Kidney glomerular epithelial cell (primary cell): ENCODE measurements at places on chromosomes 6 and 20.

- DNase-seq, result no peak
Observed at GRCh38 chr20:46826343-46826984, 68.2 kb upstream of the EYA2 start.

GRCh38 chr6:133040803-133041419, 200.2 kb upstream of the EYA4 start:
- no peak for DNase-seq

GRCh38 chr6:112579601-112580000, 232.5 kb downstream of the RFPL4B start:
- no peak for DNase-seq

DNA sequence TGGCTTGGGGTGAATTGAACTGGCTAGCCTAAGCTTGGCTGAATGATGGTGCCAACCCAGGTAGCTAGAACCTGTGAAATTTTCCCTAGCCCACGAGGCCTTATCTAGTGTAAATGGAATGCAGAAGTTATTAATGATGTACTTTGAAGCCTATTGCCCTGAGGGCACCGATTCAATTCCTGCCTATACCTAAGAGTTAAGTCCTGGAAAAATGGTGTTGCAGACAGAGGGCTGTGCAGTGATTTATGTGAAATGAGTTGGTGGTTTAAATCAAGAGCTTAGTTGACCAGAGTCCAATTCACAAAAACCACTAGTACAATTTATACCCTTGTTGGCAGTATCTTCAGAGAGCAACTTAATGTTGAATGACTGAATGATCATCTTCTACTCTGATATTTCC, 373.8 kb upstream of the JAG1 start:
- DNase-seq, result no peak

GRCh38 chr20:50540620-50541605, 30.7 kb downstream of the PTPN1 start:
- peak; percentile 98 for DNase-seq

DNA sequence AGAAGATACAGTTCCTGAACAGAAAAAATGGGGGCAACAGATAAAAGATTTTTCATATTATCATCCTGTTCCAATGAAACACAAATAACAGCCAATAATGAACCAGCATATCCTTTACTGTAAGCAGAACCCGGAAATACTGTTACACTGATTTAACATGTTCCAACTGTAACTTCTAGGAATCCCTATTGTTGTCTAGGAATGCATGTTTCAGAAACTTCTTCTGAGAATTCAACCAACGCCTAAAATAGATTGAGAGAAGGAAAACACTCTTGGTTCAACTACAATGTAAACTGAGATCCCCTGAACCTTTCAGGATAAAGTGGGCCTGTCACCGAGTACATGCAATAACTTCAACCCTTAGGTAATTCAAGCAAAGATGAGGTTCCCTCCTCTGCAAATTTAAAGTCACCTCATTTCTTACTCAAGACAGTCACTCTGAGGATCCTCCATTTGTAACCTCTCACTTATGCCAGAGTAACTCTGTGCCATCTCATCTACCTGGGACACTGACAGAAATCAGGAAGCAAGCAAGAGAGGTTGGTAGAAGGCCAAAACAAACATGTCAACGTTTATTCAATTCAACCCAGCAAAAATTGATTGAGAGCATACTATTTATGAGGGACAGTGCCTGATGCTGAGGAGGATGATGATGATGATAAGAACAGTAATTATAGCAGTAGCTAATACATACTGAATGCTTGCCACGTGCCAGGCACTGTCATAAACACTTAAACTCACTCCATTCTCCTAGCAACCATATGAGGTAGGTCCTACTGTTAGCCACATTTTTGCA, 14.1 kb downstream of the UBE3D start:
- DNase-seq, result no peak

DNA sequence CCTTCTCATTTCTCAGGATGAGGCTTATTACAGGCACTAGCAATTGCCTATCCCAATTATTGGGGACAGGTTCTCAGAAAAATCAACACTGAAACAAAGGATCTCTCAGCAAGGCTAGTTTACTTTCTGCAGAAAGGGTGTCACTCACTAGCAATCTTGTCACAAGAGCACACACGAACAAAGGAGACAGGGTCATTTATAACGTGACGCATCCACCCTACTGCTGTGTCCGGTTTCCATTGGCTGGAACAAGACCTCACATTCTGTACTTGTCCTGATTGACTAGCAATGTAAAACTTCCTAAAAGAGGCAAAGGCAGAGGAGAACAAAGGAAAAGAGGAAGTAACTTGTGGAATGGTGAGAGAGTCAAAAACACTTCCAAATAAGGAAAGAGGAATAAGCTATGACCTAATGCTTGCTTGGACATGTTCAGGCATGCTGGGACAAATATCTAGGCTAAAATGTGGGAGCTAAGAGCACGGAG, 160.2 kb upstream of the STXBP5 start:
- no peak for DNase-seq

GRCh38 chr20:57425150-57426013, 34.2 kb downstream of the RBM38 start:
- DNase-seq, result peak; percentile 39

DNA sequence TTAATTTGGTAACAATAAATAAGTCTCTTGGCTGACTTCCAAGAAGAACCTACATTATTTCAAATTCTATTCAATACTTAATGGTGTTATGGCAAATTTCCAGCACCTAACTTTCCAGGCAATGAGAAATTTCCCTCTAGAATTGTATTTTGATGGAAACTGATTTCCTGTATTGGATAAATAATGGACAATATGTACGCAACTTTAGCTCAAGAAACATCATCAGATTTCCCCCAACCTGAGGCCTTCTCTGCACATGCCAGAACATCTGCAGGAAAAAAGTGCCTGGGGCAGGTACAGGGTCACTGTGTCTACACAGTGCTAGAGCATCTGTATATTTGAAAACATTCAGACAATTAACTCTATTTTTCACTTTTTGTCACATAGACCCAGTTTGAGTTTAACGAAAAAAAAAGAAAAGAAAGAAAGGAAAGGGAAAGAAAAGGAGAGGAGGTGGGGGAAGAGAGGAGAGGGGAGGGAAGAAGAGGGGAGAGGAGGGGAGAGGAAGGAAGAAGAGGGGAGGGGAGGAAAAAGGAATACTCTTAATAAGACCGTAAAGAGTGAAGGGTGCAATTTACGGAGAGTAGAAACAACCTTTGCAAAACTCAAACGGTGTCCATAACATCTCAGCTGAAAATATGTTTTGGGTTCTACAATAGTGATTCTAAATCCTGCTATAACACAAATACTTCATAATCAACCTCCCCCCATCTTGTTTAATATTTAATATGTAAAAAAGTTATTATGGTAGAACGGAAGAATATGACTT, 130.0 kb downstream of the TSHZ2 start:
- no peak for DNase-seq

DNA sequence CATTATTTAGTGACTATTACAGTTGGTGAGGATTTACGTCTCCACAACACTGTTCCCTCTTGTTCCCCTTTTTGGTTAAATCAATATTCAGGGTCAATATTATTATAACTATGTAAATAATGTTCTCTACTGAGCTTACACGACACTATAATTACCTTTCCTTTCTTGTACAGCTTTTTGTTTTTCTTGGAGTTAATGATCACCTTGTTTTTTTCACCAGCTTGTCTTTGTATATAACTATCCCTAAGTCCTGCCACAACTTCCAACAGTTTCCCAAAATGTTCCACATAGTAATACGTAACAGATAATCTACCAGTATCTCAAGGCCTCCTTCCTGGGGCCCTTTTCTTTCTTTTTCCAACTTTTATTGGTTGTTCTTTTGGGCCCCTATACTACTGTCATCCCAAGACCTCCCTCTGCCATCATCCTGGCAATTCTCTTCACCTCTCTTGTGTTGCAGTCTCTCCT, 142.0 kb upstream of the SOX4 start:
- no peak for DNase-seq

- no peak for DNase-seq
Observed at GRCh38 chr6:45808917-45809316, 206.7 kb downstream of the CLIC5 start.

GRCh38 chr20:47318586-47319516, 37.6 kb downstream of the ZMYND8 start:
- peak; percentile 49 for DNase-seq

- no peak for DNase-seq
Observed at GRCh38 chr20:20492521-20493332, 124.8 kb downstream of the INSM1 start.

DNA sequence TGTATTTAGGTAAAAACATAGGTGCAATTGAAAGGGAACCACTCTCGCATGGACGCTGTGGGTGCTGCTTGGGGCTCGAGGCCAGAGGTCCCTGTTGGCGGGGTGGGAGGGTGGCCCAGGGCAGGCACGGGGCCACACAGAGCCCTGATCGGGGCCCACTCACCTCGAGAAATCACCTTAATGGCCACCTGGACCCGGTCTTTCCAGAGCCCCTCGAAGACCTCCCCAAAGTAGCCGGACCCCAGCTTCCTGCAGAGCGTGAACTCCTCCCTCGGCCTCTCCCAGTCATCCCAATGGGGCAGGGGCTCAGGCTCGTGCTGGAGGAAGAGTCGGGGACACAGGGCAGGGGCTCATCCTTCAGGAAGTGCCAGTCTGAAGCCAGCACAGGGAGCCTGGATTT, 3.8 kb downstream of the PTK6 start:
- no peak for DNase-seq

- DNase-seq, result no peak
Observed at GRCh38 chr20:63878899-63879663, 14.0 kb downstream of the TPD52L2 start.

- no peak for DNase-seq
Observed at GRCh38 chr6:21180155-21180554, 413.4 kb upstream of the SOX4 start.

GRCh38 chr6:6643398-6643797, 54.9 kb downstream of the LY86 start:
- DNase-seq, result no peak

DNA sequence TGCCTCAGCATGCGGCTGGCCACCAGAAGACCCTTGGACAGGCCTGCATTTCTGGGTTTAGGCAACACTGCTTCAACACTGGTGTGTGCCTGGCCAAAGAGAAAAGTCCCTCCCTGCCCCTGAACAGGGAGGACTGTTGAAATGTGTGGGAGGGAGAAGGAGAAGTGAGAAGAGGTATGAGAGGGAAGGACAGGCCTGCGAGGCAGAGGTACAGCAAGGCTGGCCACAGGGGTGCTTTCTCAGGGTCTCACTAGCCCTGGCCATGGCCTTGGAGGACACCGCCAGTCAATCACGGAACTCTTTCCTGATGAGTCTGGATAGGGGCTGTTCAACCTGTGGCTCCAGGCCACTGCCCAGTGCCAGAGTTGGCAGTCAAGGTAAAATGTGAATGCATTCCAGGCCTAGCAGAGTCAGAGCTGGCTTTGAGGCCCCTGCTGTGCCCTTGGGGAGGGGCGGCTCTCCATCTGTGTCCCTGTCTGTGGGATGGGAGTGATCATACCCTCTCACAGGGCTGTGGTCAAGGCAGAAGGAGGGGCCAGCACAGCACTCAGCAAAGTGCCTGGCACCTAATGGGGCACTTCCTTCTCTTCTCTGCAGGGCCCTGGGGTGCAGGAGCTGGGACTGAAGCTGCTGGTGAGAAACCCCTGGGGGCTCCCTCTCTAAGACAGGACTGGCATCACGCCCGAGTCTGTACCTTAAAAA, 43.2 kb upstream of the CDH22 start:
- DNase-seq, result no peak

DNA sequence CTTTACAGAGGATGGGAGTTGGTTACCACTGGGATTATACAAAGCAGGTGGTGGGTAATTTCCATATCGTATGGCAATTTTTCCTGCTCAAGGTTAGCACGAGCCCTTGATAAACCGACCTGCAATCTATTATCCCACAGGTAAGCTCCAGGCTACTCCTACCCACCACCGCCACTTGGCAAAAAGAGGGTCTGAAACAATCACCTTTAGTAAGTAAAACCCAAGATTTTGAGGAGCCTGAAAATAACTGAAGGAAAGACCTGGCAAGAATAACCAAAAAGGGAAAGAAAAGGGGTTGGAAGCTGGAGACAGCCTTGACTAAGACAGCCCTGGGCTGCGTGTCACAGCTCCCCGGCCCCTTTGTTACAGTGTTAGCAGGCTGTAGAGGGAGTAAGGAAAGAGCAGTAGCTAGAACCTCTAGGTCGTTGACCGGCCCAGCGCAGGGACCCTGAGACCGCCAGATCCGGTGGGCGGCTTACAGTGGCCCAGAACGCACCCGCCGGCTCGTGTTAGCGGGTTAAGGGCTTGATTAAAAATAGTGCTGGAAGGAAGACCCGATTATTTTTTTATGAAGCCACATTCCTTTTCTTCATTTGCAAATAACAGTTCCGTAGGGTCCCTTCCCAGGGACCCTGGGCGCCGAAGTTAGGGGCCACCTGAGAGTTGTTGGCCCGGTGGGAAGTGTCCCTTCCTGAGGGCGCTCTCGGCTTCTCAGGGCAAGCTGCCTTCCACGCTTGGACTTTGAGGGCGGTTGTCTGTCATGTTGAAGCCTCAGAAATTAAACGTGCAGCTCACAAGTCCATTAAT, 30.5 kb downstream of the TFAP2B start:
- DNase-seq, result no peak

DNA sequence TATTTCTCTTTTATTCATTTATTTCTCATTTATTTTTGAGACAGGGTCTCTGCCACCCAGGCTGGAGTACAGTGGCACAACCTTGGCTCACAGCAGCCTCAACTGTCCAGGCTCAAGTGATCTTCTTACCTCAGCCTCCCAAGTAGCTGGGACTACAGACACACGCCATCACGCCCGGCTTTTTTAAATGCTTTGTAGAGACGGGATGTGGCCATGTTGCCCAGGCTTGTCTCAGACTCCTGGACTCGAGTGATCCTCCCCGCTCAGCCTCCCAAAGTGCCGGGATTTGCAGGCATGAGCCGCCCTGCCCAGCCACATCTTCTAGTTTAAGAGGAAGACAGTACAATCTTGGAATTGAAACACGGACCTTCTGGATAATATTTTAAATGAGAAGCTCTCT, 21.6 kb upstream of the FOXF2 start:
- DNase-seq, result no peak

DNA sequence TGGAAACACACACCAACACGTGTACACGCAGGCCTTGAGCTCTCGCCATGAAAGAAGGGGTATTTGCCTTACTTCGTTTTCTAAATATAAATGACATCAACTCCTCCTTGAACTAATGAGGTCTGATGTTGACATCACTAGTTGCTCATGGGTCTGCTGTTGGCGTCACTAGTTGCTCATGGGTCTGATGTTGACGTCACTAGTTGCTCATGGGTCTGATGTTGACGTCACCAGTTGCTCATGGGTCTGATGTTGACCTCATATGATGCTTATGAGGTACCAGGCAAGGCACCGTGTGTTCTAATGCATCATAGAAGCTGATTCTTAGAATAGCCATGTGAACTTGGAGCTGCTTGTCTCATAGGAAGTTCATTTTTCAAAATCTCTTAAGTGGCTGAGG, 116.5 kb downstream of the SMOC2 start:
- DNase-seq, result no peak

DNA sequence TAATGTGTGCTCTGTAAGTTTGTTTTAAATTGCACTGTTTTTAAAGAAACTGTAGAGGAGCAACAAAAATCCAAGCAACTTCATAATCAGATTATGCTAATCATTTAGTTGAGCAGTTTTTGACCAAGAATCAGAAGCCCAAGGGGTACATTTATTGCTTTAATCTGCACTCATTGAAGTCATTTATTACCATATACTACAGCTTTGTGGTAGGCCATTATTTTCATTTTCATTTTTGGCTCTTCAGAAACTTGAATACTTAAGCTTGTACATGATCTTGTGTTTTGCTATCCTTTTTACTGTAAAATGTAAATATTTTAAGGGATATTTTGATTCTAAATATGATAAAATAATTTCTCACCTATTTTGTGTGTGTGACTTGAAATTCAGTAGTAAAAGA, 78.5 kb downstream of the PHF3 start:
- DNase-seq, result no peak

GRCh38 chr20:47818996-47819609, 33.8 kb upstream of the SULF2 start:
- DNase-seq, result no peak
